ENCODE measurements at places on chromosomes 12 and 14. TPM values are rescaled to one million over a fixed set of nuclear protein-coding genes. Genes with fewer than 3 reads are reported as not detected.

- H3K4me3 ChIP-seq: no peak overlapping the region
- H3K27me3 ChIP-seq: no peaks in the 10 kb centered on the region
- H3K4me1 ChIP-seq: no peaks in the 10 kb centered on the region
- H3K27ac ChIP-seq: no peak overlapping the region
- DNase-seq: no peak
These were observed 836.0 kb upstream of the FBXO33 start for GRCh38 chr14:40268236-40268635.

DNA sequence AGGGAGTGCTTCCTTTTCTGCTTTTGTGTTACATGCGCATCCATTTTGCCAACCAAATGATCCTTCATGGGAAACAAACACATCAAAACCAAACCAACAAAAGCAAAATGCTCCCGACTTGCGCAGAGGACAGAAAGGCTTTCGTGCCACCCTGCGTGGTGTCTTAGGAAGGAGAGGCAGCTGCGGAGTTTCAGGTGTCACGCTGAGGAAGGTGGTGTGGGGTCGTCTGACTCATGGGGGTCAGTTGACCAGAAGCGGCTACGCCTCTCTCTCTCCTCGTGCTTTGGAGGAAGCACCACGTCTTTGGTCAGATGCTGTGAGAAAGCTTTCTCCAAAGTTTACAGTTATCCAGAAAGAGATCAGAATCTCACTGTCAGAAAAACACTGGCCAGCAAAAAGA, 7.9 kb downstream of the EMP1 start:
- no peaks in the 10 kb centered on the region for H3K36me3 ChIP-seq
- no peak for DNase-seq
- H3K27me3 ChIP-seq: peaks cover 7% of the 10 kb centered on the region
- H3K27ac ChIP-seq: no peak overlapping the region
- H3K4me3 ChIP-seq: no peak overlapping the region

Gene SIX6
- total RNA-seq: not detected

GRCh38 chr14:102442241-102443211, 67.0 kb downstream of the ANKRD9 start:
- peaks cover 4% of the 10 kb centered on the region for H3K36me3 ChIP-seq
- H3K27ac ChIP-seq: no peak overlapping the region
- H3K27me3 ChIP-seq: no peaks in the 10 kb centered on the region
- DNase-seq: no peak

DNA sequence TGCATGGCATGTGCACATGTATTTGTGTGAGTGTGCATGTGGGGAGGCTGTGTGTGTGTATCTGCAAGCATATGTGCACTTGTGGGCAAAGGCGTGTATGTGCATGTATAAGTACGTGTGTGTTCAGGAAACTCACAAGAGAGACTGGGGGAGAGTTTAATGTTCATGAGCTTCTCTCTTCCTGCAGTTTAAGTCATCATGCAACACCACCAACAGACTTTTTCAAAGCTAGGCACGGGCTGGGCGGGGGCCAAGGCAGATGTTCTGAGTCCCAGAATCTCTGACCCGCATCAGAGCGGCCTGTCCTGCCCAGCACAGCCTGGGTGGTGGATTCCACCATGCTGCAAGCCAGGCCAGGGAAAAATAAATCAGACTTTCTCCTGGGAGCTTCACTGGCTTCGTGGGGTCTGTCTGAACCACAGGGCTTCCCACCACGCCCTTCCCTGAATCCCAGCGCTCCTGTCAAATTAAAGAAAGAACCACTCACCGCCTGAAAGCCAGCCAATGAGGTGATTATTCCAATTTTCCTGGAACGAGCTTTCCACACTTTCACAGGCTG, 75.7 kb downstream of the PITPNM2 start:
- peaks cover 65% of the 10 kb centered on the region for H3K4me1 ChIP-seq
- peak overlapping the region; percentile 95 for H3K27ac ChIP-seq
- H3K27me3 ChIP-seq: no peaks in the 10 kb centered on the region
- peak; percentile 24 for DNase-seq
- no peaks in the 10 kb centered on the region for H3K36me3 ChIP-seq

Gene GALNT8
- 0.08 TPM for total RNA-seq

DNA sequence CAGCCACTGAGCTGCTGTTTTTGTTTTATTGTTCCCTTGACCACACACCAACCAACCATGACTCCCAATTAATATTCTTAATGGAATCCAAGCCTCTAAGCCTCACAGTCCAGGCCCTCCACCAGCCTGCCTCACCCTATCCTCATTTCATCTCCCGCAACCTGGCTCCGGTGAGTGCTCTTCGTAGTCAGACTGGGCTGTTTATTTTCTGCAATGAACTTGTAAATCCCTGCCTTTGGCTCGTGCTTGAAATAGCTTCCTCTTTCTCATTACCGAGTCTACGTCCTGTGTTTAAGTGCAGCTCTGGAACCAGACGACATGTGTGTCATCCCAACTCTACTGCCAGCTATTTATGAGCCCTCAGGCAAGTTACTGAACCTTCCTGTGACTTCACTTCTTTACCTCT, 12.4 kb upstream of the ETFBKMT start:
- H3K27ac ChIP-seq: no peak overlapping the region
- no peaks in the 10 kb centered on the region for H3K27me3 ChIP-seq
- no peak overlapping the region for H3K4me3 ChIP-seq
- no peak for DNase-seq
- H3K4me1 ChIP-seq: no peaks in the 10 kb centered on the region
- H3K36me3 ChIP-seq: no peaks in the 10 kb centered on the region

Gene PPP4R3A
- 122 TPM for total RNA-seq

Gene SINHCAF
- total RNA-seq: 160 TPM

GRCh38 chr14:79369359-79370332, 841.7 kb downstream of the DIO2 start:
- no peak overlapping the region for H3K27ac ChIP-seq
- DNase-seq: no peak
- H3K4me3 ChIP-seq: no peak overlapping the region

DNA sequence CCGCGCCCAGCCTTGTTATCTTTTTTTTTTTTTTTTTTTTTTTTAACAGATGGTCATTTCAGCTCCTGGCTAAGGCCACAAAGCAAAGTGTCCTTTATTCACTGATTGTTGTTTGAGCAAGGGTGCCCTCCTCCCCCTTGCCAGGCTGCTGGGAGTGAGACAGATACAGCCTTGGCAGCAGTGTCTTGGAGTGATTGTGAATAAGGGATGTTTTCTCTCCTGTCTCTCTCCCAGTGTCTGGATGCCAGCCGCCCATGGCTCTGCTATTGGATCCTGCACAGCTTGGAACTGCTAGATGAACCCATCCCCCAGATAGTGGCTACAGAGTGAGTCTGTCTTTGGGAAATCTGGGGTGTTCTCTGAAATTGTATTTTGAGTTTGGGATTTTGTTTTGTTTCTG, 28.7 kb downstream of the FNTB start:
- H3K36me3 ChIP-seq: peaks cover 12% of the 10 kb centered on the region
- no peak overlapping the region for H3K27ac ChIP-seq
- H3K27me3 ChIP-seq: no peaks in the 10 kb centered on the region
- H3K4me3 ChIP-seq: no peak overlapping the region
- no peak for DNase-seq

All from activated naive CD8-positive, alpha-beta T cell treated with anti-CD3 and anti-CD28 coated beads for 36 hours (primary cell).